ENCODE measurements at places on chromosomes 6 and 20.

- DNase-seq, result no peak
Measured at GRCh38 chr6:101401792-101402621, 8.5 kb downstream of the GRIK2 start.

DNA sequence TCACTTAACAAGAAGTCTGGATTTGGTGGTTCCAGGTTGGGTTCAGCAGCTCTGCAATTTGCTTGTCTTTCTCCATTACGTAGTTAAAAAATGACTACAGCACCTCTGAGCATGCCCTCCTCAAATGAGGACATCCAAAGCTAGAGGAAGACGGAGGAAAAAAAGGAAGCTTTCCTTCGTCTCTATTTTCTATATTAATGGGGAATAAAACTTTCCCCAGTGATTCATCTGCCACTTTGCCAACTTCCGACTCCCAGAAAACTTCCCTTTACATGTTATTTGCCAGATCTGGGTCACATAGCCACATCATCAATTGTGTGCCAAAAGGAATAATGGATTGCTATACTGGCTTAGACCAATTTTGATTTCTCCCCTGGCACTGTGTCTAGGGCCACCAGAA is 69.5 kb downstream of the ZFAND3 start:
- no peak for DNase-seq

- no peak for DNase-seq
Measured at GRCh38 chr6:143741480-143741879, 63.7 kb downstream of the PHACTR2 start.

DNA sequence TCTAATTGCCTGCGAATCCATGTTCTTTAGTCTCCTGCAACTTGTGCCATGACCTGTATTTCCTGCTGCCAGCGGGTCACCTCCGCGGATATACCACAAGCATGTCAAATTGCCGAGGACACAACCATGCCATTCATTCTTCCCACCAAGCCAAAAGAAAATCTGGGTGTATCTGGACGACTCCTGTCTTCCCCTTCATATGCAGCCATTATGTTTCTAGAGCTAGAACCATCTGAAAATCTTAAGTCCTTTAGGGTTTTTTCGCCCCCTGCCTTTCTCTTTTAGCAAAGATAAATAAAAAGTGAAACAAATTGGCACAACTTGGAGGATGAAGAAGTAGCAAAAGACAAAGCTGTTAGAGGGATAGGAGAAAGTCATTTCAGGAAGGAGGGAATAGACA is 242.6 kb downstream of the ARID1B start:
- DNase-seq, result no peak

- no peak for DNase-seq
Measured at GRCh38 chr6:159312206-159312605, 143.0 kb downstream of the FNDC1 start.

- DNase-seq, result no peak
Measured at GRCh38 chr20:58223358-58223941, 5.0 kb downstream of the ANKRD60 start.

DNA sequence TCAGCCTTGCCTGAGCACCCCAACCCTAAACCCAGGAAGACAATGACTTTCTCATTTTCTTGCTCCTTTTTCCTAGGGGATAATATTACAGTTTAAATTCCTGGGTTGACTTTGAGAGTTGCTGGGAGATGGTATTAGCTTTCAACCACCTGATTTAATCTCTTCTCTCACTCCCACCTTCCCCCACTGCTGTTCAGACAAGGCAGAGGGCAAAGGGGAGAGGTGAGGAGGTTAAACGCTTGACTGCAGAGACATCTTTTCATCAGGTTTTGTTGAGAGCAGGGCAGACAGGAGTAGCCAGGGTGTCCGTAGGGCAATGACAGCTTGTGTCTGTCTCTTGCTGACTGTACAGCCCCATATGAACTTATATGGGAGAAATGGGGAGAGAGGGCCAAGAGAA is 811.2 kb downstream of the MAFB start:
- DNase-seq, result no peak

- no peak for DNase-seq
Measured at GRCh38 chr20:48774696-48775095, 53.1 kb downstream of the PREX1 start.

DNA sequence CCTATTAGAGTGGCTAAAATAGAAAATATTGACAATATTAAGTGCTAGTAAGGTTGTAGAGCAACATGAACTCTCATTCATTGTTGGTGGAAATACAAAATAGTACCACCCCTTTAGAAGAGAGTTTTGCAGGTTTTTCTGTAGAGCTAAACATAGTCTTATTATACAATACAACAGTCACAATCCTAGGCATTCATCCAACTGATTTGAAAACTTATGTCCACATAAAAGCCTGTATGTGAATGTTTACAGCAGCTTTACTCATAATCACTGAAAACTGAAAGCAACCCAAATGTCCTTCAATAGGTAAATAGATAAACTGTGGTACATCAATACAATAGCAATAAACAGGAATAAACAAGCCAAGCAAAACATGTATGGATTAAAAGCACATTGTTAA is 162.6 kb upstream of the PRND start:
- no peak for DNase-seq

GRCh38 chr6:11938285-11938890 is 73.7 kb upstream of the HIVEP1 start:
- no peak for DNase-seq

- DNase-seq, result no peak
Measured at GRCh38 chr6:97630604-97631003, 347.6 kb upstream of the MMS22L start.

DNA sequence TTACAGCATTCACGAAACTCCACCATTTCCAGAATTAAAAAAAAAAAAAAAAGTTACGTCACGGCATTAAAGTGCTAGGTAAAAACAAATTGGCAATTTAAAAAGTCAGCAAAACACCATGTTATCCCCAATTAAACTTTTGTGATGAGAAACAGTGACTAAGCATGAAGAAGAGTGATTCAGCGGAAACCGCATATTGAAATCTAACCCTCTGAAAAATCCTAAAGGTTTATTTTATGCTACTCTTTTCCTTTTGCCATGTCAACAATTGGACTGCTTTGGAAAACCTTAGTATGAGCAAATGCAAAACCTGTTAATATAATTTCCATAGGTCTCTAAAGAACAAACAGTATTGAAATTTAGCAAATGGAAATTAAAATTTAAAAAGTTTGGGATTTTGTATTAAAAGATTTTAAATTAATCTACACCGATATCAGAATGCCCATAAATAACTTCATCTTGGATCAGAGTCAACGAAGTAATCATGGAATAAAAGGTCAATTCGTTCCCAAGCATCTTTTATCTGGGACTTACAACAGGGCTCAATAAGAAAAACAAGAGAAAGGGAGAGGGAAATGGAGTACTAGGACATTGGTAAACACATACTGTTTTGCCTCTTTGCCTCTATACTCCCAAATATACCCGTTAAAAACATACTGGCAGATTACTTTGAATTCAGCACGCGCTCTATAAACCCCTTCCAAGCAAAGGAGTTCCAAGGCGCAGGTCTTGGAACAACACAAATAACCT is 1.1 kb downstream of the FBXO30 start:
- DNase-seq, result no peak

- DNase-seq, result no peak
Measured at GRCh38 chr20:4608861-4609260, 112.8 kb upstream of the PRND start.

- DNase-seq, result no peak
Measured at GRCh38 chr6:136696783-136697364, 95.4 kb downstream of the MAP3K5 start.

- DNase-seq, result no peak
Measured at GRCh38 chr6:18004256-18004985, 17.0 kb upstream of the KIF13A start.

- DNase-seq, result no peak
Measured at GRCh38 chr6:135944120-135944519, 92.6 kb downstream of the PDE7B start.

DNA sequence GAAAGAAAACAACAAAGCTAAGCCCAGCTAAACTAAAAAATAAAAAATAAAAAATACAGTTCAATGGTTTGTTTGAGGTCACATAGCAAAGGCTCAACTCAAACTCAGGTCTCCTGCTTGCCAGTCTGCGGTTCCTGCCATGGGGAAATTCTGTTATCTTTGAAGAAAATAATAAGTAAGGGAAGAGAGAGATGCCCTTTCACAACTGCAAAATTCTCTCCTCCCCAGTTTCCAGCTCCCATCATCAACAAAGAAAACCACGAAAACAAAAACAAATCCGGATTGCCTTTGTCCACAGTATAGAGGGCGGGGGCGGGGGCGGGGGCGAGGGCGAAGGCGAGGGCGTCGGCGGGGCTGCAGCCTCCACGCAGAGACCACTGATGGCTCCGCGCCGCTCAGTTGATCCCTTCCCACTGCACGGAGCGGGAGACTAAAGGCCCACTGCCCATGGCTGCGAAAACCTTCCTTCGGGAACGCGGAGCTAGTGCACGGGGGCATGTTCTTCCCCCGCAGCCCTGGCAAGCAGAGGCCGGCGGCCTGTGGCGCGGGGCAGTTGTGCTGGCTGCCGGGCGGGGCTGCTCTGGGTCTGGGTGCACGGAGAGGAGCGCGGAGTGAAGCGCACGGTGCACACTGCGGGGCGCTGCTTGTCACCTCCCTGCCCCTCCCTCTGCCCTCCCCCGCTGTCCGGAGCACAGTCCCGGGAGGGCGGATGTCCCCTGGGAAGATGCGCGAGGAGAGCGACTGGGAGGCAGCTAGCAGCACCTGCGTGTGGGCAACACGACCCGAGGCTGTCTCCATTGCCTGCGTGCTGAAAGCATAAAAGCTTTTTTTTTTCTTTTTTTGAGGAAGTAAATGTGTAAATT is 54.1 kb upstream of the TPD52L1 start:
- DNase-seq, result peak; percentile 88

GRCh38 chr6:83815631-83816272 is 37.4 kb upstream of the RIPPLY2 start:
- DNase-seq, result no peak

DNA sequence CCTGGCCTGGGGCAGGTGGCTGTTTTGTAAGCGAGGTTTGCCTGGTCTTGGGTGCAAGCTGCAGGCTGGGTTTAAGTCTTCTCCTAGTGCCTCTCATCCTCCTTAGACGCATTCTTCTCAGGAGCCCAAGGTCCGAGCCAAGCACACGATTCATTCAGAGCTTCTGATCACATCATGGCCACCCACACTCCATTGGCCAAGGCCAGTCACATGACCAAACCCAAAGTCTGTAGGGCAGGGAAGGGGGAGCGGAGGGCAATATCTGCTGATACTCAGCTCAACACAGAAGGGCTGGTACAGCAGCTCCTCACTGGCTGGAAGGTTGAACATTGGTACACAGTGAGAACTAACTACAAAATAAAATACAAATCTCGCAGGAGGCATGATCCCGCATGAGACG is 177.2 kb upstream of the AFDN start:
- no peak for DNase-seq

DNA sequence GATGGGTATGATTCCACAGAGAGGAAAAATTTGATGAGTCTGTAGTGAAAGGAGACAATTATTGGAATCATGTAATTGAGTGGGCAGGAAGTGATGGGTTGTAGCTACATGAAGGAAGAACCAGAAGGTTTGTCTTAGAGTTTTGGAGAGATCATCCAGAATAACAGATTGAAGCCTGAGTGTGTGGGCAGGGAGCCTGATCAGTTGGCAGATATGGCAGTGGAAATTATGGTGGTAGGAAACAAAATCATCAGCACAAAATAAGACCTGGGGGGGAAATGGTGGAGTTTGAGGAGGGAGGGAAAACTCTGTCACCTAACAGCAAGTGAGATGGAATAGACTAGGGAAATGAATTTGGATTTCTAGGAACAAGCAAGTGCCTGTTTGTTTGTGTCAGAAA is 606.6 kb upstream of the MAP3K7 start:
- no peak for DNase-seq

DNA sequence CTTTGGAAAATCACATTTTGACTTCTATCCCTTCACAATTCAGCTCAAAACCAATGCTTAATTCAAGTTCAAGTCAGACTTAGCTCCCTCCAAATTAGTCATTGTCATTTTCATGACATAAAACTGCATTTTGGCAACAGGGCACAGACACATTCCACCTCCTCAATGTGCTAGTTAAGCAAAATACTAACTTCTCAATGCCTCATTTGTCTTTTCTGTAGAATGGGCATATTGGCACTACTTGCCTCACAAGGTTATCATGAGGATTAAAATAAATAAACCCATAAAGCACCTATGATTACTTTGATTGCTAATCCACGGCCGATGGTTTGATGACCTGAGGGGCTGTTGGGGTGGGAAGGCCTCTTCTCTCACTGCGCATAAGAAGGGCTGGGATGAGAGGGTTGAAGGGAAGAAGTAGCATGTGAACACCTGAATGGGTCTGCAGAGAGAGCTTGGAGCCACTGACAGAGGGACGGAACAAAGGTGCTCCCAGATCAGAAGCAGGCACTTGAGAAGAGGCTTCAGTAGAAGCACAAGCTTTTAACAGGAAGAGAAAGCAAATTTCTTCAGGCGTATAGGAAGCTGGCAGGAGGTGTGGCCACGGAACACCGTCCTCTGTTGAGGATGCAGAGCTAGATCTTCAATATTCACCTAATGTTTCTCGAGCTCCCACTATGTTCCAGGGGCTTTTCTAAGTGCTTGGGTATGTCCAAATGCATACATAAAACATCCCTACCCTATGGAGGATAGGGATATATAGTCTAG is 11.7 kb upstream of the TBC1D7 start:
- DNase-seq, result no peak

GRCh38 chr6:52285177-52286068 is 881 bp upstream of the MCM3 start:
- DNase-seq, result no peak

DNA sequence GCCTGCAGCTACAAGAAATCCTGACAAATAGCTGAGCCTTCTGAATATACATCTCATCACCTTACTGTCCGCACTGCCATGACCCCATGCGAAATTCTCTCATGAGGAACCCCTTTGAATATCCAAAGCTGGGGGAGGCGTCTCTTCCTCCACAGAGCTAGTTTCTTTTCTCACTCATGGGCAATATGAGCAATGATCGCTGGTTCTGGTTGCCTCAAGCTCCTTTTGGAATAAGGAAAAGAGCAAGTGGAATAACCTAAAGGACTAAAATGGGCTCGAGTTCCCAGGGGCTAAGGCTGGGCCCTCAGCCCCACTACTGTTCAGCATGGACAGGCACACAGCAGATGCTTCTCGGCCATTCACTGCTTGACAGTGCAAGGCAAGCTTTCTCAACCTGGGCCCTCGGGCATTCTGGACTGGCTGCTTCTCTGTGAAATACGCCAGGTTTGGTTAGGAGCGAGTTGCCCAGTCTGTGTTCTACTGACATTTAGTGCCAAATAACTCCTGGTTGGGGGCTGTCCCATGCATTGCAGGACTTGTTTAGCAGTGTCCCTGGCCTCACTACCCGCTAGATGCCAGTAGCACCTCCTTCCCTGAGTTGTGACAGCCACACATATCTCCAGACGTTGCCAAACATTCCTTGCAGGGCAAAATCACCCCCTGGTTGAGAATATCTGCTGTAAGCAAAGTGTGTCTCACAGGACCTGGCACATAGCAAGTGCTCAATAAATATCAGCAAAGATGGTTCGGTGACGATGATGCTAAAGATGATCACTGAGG is 156.8 kb downstream of the CEBPB start:
- DNase-seq, result no peak

- DNase-seq, result no peak
Measured at GRCh38 chr6:22153384-22154158, 143.3 kb downstream of the PRL start.
